Gastrocnemius medialis (tissue), 4 donors: ENCODE measurements at places on chromosomes 7 and 10. TPM values are rescaled to one million over a fixed set of nuclear protein-coding genes. Genes with fewer than 3 reads are reported as not detected.
A peak's percentile ranks its signal among the peaks of the same experiment; 100 is the strongest.

The ZNF425 gene
- total RNA-seq = 1.4 TPM

The GIMAP8 gene
- 5.4 TPM for total RNA-seq

The GHRHR gene
- total RNA-seq = not detected

The PALD1 gene
- 4.1 TPM for total RNA-seq

The YWHAG gene
- total RNA-seq = 119 TPM

The GNA12 gene
- 7.6 TPM for total RNA-seq

DNA sequence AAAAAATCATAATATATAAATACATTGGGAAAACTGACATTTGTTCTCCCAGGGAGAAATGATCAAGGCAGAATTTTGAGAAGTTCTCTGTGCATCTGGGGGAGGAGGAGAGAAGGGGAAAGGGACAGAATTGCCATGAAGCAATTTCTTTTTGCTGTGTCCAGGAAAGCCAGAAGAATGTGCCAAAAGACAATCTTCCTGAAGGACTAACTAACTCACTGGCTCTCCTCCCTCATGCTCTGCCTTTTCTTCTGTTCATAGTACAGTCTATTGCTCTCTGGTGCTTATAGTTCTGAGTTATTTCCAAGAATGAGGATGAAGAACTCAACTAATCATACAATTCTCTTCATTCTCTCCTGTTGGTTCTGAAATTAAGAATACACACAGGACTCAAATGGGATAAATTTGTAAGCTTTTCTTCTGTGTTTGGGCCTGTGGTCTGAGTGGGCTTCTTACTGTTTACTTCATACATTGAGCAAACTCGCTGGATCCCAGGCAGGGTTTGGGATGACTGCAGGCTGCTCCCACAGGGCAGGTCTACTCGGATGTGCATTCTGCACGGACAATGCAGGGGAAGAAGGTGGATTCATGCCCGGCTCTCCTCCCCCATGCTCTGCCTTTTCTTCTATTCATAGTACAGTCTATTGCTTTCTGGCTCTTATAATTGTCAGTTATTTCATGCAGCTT lies 22.2 kb upstream of the FAM171A1 start:
- DNase-seq = no peak

DNA sequence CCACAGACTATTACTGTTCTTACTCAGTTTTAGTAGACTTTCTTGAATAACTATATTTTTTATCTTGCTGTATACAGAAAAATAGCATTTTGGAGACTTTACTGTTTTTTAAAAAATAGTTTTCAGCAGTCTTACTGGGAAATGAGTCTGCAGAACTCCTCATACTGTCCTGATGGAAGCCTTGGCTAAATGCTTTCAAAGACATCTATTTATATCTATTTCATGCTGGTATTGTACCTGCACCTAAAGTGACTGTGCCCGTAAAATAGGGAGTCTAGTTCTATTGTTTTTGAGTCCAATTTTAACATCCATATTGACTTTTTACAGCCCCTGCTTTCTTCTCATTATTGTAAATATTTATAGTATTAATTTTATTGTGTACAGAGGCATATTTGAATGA lies 288.6 kb upstream of the CDC14C start:
- no peak for DNase-seq

DNA sequence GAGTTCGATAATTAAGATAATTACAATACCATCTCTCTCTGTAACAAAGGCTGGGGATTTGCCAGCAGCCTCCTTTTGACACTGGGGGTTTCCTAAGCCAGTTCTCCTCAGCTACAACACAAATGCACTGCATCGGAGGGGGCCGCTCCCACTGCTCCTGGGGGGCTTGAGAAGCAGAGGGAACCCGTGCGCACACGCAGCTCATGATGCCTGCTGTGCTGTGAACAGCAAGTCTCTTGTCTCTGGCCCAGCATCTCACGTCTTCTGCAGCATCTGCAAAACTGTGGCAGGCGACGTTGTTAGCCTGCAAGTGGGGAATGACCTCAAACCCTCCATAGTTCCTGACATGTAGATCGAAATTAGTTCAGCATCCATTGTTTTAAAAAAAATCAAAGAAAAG lies 5.5 kb downstream of the VIPR2 start:
- no peak for DNase-seq

- no peak for DNase-seq
Observed at GRCh38 chr7:96169439-96169838, 152.5 kb downstream of the SLC25A13 start.

GRCh38 chr7:151894111-151895007 lies 17.4 kb upstream of the PRKAG2 start:
- no peak for DNase-seq

GRCh38 chr10:88163572-88163971 lies 300.1 kb downstream of the PTEN start:
- no peak for DNase-seq

DNA sequence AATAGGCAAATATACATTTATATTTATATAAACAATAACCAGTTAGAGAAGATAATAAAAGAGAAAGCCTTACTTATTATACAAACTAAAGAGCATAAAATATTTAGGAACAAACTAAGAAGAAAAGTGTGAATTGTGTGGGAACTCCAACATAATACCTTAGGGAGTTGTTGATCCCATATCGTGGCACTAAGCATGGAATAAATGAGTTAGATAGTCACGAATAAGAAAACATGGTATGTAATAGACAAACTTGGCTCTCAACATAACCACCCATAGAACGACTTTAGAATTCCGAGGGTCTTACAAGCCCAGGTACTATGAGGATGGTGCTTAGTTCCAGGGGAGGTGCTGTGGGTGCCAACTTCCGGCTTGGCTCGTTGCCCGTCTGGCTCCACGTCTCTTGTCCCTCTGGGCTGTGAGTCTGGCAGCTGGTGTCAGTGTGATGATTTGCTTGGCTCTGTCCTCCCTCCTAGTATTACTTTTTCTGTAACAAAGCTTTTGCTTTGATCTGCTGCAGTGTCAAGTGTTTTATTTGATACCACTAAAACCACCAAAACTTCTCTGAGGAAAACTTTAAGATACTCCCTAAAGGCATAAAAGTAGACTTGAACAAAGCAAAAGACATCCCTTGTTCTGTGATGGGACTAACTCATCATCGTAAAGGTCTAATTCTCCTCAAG lies 9.5 kb upstream of the RBM20 start:
- peak; percentile 87 for DNase-seq

GRCh38 chr7:44881066-44881600 lies 4.2 kb downstream of the PURB start:
- no peak for DNase-seq

DNA sequence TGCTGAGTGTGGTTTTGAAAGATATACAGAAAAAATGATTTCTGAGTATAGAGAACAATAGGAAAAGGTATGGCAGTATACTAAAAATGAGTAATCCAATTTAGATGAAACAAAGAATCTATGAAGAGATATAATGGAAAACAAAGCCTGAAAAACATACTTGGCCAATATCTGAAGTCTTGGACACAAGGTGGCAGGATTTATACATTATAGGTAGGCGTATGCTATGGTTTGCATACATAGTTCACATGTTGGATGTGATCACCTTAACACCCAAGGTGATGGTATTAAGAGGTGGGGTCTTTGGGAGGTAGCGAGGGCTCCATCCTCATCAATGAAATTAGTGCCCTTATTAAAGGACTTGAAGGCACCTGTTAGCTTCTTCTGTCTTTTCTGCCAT lies 34.5 kb upstream of the BPGM start:
- no peak for DNase-seq

DNA sequence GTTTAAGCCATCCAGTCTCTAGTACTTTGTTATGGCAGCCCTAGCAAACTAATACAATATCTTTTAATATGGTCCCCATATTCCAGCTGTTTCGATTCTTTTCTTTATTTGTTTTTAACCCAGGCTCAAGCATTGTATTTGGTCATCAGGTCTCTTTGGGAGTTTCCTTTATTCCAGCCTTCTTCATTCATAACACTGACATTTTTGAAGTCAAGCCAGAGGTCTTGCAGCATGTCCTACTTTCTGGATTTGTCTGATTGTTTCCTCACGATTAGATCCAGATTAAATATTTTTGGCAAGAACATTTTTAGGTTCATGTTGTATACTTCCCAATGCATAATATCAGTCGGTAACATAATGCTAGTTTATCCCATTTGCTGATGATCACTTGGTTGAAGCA lies 11.8 kb downstream of the SLC25A13 start:
- no peak for DNase-seq

DNA sequence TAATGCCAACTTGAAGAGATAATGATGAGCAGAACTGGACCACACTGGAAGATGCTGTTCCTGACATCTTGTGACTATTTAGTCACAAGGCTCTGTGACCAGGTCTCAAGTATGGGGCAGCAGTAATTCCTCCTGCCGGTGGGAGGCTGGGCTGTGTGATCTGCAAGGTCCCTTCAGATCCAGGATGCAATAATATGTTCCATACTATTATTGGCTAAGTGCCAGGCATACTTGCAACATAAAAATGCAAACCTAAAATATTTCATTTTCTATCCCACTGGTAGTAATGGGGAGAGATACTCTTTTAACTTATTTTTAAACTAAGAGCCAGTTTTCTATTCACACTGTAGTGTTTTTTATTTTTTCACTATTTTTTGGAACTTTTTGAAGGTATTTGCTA lies 171.5 kb downstream of the CYP26A1 start:
- DNase-seq = no peak

GRCh38 chr7:139049936-139050335 lies 14.1 kb upstream of the ZC3HAV1L start:
- no peak for DNase-seq

GRCh38 chr7:116356979-116357378 lies 142.6 kb upstream of the CAV2 start:
- no peak for DNase-seq

GRCh38 chr10:69353977-69354635 lies 62.6 kb downstream of the TACR2 start:
- no peak for DNase-seq

DNA sequence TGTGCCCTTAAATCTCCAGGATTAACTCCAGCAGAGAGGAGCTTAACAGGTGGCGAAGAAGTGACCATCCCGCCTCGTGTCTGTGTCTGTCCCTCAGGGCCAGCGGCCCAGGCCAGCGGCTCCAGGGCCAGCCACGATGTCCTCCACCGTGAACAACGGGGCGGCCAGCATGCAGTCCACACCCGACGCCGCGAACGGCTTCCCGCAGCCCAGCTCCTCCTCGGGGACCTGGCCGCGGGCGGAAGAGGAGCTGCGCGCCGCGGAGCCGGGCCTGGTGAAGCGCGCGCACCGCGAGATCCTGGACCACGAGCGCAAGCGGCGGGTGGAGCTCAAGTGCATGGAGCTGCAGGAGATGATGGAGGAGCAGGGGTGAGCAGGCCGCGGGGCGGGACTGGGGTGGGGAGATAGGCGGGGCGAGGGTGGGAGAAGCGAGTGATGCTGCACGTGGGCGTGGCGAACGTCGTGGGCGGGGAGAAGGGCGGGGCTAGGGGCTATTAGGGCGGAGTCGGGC lies 33.3 kb downstream of the SRRM3 start:
- peak; percentile 18 for DNase-seq

DNA sequence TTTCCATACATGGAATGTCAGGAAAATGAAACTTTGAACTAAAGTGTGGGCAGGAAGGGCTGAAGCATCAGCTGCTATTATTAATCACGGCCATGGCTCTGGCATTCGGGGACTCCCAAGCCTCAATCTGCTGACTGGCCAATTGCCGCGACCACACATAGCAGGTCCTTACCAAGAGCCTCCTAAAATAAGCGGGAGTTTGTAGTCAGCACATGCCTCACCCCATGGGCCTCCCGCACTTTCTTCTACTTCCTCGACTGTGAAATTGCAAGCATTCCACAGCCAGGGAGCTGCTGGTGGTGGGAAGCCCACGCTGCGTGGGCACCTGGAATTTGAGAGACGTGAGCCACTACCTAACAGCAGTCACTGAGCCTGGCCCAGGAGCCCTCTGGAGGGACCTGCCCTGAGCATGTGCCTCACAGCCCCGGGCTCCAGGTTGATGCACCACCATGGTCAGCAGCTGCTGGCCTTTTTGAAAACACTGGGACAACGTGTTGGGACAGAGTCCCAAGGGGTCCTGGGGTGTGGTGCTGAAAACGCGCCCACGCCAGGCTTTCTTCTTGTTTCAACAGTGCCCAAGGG lies 211.4 kb downstream of the TNS3 start:
- DNase-seq = no peak

DNA sequence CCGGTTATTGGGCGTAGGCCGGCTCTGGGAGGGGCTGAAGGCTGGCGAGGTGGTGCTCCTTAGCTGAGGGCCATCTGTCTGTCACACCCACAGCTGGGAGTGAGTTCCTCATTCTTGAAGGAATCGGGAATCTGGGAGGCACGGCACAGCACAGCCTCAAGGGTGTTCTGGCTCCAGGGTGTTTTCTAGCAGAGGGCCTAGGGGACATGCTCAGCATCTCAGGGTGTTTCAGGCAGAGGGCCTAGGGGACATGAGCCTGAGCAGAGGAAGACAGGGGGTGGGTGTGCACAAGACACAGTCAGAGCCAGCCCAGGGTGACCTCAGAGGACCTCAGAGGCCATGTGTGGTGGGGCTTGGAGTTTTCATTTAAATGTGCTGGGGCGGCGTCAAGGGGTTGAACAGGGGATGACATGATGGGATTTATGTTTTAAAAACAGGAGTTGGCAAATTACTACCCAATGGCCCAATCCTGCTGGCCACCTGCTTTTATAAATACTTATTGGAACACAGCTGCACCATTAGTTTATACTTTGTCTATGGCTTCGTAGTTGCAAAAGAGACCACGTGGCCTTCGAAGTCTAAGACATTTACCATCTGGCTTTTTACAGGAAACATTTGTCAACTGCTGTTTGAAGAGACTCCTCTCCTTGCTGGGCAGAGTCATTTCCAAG lies 121.6 kb downstream of the PRKAG2 start:
- DNase-seq = peak; percentile 64

GRCh38 chr10:91787258-91787657 lies 11.0 kb upstream of the TNKS2 start:
- DNase-seq = no peak

- no peak for DNase-seq
Observed at GRCh38 chr10:1451362-1451888, 285.9 kb downstream of the ADARB2 start.

DNA sequence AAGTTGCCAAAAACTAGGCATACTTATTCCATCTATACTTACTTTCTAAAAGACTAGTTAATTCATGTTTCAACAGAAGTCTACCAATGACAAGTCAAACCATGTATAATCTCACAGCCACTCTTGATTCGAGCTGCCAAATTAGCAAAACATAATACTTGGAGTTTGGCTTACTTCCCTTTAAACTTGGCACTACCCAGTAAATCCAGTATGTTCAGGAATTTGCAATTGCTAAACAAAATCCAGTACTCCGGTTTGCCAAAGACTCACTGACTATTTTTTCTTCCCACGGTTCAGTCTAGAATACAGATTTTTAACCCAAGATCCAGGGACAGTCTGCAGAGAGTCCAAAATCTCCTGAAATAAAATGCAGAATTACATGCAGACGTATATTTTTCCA lies 4.6 kb downstream of the OAT start:
- no peak for DNase-seq

- DNase-seq = no peak
Observed at GRCh38 chr7:37037286-37037685, 313.0 kb upstream of the AOAH start.

DNA sequence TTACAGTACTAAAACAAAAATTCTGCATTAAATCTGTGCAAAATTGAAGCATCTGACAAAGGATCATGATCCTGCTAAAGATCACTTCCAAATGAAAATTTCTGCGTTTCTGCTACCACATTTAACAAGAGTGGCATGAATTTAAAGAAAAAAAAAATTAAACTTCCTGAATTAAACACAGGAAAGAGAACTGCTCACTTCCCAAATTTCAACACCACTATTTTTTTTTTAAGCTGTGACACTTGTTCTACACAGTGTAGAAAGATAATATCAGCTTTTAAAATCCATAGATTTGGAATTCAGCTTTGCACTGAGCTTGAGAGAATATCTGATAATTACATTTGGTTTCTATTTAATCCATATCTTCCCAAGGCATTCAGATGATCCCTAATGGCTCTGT lies 73.6 kb downstream of the EPC1 start:
- DNase-seq = no peak
